ENCODE measurements at places on chromosomes 2 and 18.

DNA sequence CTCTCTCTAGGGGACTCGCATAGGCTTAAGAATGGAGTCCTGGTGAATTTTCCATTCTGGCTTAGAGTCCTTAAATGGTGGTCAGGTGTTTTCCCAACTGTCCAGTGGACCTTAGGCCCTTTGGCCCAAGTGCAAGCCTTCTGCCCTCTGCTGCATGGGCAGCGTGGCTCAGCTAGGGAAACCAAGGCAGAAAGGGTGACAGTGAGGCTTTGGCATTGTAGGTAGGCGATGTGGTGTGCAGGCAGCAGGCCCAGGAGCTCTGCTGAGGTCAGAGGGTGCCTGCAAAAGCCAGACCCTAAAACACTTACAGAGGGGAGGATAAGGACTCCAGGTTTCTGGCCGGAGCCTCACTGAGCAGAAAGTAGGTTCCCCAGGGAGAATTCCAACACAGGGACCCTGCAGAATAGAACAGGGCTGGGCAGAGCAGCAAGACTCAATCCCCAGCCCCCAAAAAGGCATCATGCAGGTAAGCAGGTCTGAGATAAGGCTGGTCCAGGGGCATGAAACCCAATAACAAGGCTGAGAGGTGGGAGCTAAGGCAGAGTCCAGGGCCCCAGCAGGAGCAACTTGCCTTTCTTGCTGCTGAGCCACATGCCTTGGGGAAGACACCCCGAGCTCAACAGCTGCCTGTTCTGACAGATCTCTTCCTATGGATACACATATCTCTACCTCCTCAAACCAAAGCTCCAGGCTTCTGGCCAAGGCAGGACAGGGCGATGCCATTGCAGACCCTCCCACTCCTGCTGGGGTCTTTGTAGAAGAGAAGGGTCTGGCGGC lies 199.7 kb downstream of the TNS1 start:
- DNase-seq: no peak

DNA sequence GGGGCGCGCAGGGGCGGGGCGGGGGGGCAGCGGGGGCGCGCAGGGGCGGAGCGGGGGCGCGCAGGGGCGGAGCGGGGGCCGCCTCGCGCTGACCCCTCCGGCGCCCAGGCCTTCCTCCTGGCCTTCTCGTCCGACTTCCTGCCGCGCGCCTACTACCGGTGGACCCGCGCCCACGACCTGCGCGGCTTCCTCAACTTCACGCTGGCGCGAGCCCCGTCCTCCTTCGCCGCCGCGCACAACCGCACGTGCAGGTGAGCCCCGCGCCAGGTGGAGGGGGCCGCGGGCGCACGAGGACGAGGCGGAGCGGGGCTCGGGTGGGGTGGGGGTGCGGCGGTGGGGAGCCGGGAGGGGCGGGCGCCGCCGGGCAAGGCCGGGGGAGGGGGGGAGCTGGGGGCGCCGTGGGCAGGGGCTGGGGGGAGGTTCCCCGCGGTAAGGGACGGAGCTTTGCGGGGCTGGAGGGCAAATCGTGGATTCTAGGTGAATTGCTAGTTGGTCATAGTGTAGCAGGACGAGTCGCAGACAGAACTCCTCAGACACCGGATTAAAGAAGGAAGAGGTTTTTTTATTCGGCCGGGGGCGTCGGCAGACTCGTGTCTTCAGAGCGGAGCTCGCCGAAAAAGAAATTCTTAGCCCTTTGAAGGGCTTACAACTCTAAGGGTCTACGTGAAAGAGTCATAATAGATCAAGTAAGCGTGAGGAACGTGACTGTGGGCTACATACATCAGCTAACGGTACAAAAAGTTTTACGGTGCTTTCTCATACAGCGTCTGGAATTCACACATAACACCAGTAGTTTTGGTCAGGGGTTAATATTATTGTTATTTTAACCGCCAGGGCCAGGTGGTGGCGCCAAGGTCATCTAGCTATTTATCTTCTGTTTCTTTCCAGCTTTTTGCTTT lies 29.9 kb downstream of the ANO7 start:
- no peak for DNase-seq

DNA sequence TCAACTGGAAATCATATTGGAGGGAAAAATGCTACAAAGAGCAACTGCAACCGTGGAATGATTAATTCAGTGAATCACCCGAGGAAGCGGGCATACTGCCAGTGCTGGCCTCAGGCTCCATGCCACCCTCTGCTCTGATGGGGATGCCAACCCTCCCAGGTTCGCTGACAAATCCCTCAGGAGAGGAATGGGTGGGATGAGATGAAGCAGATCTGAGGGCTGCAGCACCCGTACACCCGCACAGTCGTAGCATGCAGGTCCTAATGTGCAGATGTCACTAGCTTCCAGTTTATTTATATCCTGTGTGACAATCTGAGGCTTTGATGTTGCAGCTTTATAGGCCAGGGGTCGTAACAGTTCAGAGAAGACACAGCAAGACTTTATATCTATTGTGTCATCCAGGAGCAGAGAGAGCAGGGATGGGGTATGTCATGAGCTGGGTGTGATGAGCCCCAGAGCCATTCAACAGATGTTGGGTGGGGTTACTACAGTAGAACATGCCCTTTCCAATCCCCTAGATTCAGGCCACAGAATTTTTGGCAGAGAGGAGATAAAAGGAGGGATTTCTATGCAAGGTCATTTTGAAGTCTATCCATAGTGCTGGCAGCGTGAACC lies 44.6 kb downstream of the DPP4 start:
- DNase-seq: no peak

GRCh38 chr2:105896765-105897163 lies 152.1 kb downstream of the NCK2 start:
- DNase-seq: no peak

DNA sequence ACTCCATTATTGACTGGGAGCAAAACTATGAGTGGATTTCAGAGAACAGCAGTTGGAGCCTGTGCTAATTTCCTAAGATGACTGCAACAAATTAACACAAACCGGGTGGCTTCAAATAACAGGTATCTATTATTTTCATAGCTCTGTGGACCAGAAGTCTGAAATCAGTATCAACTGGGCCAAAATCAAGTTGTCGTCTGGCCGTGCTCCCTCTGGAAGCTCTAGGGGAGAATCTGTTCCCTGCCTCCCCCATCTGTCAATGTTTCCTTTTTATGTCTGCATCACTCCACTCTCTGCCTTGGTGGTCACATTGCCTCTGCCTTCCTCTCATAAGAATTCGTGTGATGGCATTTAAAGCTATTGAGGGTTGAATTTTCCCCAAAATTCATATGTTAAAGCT lies 269.8 kb downstream of the TMX3 start:
- DNase-seq: no peak

GRCh38 chr18:22165603-22166068 lies 3.8 kb upstream of the GATA6 start:
- DNase-seq: no peak

- no peak for DNase-seq
Observed at GRCh38 chr2:232013701-232014353, 52.3 kb downstream of the DIS3L2 start.

GRCh38 chr18:9404565-9405060 lies 70.0 kb downstream of the TWSG1 start:
- DNase-seq: no peak

GRCh38 chr2:22221006-22221405 lies 1097.2 kb downstream of the TDRD15 start:
- no peak for DNase-seq

- DNase-seq: no peak
Observed at GRCh38 chr2:214808981-214809750, at the start of gene BARD1. TSS of gene BARD1 (minus strand) at chr2:214809683. CDS start at chr2:214809569, 114 bp downstream.

GRCh38 chr2:73759285-73759764 lies 20.6 kb downstream of the DUSP11 start:
- no peak for DNase-seq

GRCh38 chr2:25617948-25618646 lies 55.3 kb downstream of the DTNB start:
- peak; percentile 43 for DNase-seq

GRCh38 chr2:216553482-216554240 lies 55.0 kb downstream of the RPL37A start:
- DNase-seq: no peak

GRCh38 chr2:239917125-239917956 lies 107.8 kb downstream of the NDUFA10 start:
- DNase-seq: no peak

DNA sequence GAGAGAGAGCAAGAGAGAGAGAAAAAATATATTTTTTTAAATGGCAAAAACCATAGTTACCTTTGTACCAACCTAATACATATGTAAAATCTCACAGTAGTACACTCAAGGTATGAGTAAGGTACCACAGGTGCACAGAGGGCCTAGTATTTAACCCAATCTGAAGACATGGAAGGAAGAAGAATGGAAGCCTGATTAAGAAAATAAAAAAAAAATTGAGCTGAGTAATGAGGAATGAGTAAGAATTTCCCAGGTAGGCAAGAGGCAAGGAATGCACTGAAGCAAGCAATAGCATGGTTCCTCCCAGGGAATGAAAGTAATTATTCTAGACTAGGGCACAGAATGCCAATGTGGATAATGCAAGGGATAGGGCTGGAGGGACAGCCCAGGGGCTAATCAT lies 294.2 kb downstream of the FIGN start:
- DNase-seq: no peak

- DNase-seq: no peak
Observed at GRCh38 chr2:212288308-212288707, 250.3 kb downstream of the ERBB4 start.

GRCh38 chr2:207180741-207181140 lies 15.0 kb upstream of the KLF7 start:
- no peak for DNase-seq

DNA sequence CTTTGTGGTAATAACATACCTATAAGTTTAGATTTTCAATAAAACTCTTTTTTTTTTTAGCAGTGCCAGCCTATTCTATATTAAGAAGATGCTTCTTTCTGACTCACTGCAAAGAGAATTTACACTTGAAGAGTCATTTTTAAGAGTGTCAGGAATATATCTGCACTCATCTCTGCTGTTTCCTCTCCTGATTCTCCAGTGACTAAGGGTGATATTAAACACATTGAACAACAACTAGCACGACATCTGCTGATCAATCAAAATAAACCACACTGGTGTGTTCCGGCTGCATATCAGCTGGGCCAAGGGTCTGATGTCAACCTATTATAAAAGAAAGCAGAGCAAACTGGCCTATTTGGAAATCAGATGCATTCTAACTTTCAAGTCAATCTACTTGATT lies 15.0 kb downstream of the RAB27B start:
- DNase-seq: no peak

DNA sequence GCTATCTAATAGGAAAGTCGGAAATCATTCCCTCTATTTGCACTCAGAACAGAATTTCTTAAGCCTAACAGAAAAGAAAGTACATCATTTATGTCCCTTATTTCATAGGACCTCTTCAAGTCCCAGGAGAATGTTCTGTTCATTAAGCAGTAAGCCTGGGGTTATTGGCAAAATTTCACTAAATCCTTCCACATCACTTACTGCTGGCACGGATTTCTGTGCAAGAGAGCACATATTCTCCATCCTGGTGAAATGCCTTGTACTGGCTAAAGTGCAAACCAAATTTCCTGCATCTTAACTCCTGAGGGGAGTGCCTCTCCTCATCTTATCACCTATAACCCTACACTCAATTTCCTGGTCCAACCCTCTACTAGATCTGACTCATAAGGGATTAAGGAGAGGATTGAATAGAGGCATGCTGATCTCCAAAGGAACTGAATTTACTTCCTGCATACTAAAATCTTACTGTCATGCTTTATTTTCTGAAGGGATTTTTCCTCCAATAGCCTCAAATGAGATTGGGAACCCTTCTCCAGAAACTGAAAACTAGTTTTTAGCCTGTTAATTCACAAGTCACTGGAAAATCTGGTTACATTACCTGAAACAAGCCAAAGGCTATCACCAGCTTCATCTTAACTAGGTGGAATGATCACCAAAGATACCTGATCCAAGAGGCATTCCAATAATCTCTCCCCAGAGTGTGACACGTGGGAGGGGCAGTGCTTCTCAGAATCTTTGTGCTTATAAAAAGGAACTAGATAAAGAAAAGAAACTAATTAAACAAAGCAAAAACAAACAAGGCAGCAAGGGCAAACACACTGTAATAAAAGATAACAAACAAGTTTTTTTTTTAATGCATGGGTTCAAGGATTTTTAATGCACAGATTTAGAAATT lies 311.1 kb downstream of the NR4A2 start:
- DNase-seq: no peak

DNA sequence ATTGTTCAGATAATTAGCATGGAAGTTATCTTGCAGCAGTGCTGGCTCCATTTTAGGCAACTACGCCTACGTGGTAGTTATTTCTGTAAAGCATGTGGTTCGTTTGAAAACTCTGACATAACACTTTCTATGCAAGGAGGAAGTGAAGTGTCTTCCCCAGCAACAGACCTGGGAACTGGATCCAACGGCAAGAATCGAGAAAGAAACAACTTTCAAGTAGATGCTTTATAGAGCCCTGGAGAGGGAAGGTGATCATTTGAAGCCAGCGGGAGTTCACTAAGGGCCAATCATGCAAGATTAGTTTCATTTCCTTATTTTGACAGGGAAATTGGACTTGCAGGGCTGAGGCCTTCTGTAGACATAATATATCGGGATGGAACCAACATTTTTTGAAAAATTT lies 218.3 kb downstream of the ACKR3 start:
- no peak for DNase-seq

- DNase-seq: no peak
Observed at GRCh38 chr2:167478196-167478595, 589.9 kb downstream of the XIRP2 start.

- DNase-seq: no peak
Observed at GRCh38 chr18:75276818-75277609, 66.4 kb downstream of the TSHZ1 start.

- DNase-seq: no peak
Observed at GRCh38 chr2:236505648-236506047, 64.0 kb upstream of the ACKR3 start.

DNA sequence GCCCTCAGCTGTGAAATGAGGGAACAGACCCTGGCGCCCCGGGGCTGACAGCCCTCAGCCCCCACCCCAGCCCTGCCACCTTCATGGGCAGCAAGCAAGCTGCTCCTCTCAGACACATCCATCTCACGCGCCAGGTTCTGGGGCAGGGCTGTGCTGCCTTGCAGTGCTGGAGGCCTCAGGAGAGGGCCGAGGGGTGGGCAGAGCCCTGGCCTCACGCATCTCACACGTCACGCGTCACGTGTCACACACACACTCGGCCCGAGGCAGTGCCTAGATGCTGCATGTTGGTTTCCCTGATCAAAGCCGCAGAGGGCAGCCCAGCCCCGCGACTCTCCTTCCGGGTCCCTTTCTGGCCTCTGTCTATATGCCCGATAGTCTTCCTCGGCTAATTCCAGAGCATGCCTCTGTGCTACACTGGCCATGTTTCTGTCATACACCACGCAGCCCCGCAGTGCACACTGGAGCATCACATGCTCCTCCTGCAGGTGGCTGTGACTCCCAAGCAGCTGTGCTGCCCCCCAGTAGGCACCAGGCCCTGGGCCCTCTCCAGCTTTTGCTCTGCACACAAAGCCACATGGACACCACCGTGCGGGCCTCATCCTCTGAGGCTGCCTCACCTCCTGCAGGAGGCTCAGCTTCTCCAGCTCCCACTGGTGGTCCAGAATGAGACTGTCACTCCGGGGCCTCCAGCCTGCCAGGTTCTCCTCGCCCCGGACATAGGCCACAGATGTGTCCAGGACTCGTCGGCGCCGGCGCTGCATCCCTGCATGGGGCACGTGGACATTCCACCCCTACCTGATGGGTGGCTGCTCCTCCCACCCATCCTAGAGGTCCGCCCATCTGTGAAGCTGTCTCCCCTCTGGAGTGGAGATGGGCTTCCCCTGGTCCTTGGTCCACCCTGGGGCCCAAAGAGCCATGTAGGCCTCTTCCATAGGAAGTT lies 31.4 kb downstream of the AQP12A start:
- no peak for DNase-seq

All from Panc1 (cell line).